ENCODE measurements at places on chromosomes 3 and 15.

DNA sequence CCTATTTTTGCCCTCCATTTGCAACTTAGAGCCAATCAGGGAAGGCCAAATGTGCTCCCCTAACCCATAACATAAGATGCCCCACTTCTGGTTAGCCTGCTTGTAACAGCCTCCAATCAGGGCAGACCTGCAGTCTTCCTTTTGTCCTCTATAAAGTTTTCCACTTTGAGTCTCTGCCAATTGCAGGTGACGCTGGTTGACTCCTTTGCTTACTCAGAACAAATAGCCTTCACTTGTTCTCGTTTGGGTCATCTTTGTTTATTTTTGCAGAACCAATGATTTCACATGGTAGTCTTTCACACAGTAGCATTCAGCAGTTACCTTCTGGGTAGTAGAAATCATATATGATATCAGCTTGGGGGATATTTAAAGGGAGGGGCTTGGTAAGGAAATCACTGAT is 225.6 kb downstream of the MINAR1 start:
- ATAC-seq = no peak

GRCh38 chr3:157059181-157059580 is 100.8 kb downstream of the CCNL1 start:
- ATAC-seq = no peak

- no peak for ATAC-seq
These were observed 111.9 kb downstream of the OXSM start for GRCh38 chr3:25901796-25902195.

DNA sequence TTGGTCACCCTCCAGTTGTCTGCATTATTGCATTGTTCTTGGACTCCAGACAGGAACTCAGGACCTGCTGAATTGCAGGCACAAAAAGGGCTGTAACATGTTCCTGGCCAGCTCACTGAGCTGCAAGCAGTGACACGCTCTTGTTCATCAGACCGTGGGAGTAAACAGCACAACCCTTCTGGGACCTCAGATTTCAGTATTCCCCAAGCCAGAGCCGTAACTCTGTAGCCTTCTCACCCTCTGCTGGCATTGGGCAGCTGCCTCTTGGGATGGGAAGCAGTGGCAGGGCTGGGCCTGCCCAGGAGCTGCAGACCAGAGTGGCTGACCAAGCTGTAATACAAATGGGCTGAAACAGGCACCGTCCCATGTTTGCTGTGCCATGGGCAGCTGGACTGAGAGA is 607.1 kb upstream of the BCHE start:
- no peak for ATAC-seq

GRCh38 chr3:184712248-184713039 is 580 bp upstream of the MAGEF1 start:
- ATAC-seq = peak; percentile 61

DNA sequence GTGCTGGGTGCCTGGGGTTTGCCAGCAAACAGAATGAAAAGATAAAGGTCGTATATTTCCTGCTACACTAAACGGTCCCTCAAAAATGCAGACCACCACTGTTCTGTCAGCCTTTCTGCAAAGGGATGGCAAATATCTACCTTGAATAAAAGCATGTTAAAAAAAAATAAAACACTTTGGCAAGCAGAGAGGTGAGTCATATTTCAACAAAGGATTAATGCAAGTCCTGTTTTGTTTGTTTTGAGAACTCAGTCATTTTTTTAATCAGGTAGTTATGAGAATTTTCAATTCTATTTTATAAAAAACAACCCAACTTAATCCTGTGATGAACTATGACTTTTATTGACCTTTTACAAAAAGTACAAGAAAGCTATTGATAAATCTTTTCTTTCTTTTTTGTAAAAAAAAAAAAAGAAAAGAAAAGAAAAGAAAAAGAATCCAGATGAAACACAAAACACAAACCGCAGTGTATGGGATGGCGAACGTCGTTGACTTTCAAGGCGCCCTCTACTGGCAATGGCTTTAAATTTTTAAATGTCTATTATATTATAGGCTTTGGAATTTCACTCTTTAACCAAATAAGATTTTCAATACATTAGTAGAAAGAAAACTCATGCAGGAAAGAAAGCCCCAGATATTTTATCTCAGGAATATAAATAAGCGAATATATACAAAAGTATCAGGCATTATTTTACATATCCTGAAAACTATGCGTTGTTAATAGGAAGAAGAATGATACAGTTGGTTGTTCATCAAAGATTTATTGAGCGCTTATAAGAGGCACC is 87.8 kb downstream of the NCEH1 start:
- no peak for ATAC-seq

All from stimulated activated memory B cell treated with anti-CD40 and anti-IgM and Interleukin-4, amounts not matched to agents 10 μg/mL and 1 μg/mL and 100 μg/mL, for 72 hours (primary cell).